ENCODE measurements at places on chromosomes 6 and 20.

GRCh38 chr6:43172104-43173007 lies 1.3 kb downstream of the SRF start:
- peak; percentile 42 for DNase-seq

DNA sequence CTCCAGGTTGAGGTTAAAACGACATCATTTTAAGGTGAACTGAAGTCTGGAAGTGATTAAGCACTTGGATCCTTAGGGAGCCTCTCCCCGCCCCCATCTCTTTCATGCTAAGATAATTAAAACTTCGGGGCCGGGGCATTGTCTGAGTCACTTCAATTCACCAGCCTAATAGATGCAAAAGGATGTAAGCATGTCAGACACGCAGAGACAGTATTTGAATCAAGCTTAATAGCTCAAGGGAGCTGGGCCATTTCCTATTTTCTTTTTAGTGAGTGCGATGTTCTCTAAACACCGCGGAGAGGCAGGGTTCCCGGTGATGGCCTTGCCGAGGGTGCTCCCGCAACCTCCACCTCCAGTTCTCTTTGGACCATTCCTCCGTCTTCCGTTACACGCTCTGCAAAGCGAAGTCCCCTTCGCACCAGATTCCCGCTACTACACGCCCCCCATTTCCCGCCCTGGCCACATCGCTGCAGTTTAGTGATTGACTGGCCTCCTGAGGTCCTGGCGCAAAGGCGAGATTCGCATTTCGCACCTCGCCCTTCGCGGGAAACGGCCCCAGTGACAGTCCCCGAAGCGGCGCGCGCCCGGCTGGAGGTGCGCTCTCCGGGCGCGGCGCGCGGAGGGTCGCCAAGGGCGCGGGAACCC lies 516 bp upstream of the IRF4 start:
- no peak for DNase-seq

- no peak for DNase-seq
Measured at GRCh38 chr6:54935739-54936138, 89.2 kb downstream of the FAM83B start.

GRCh38 chr6:110334423-110335180 lies 23.5 kb downstream of the METTL24 start:
- DNase-seq, result no peak

DNA sequence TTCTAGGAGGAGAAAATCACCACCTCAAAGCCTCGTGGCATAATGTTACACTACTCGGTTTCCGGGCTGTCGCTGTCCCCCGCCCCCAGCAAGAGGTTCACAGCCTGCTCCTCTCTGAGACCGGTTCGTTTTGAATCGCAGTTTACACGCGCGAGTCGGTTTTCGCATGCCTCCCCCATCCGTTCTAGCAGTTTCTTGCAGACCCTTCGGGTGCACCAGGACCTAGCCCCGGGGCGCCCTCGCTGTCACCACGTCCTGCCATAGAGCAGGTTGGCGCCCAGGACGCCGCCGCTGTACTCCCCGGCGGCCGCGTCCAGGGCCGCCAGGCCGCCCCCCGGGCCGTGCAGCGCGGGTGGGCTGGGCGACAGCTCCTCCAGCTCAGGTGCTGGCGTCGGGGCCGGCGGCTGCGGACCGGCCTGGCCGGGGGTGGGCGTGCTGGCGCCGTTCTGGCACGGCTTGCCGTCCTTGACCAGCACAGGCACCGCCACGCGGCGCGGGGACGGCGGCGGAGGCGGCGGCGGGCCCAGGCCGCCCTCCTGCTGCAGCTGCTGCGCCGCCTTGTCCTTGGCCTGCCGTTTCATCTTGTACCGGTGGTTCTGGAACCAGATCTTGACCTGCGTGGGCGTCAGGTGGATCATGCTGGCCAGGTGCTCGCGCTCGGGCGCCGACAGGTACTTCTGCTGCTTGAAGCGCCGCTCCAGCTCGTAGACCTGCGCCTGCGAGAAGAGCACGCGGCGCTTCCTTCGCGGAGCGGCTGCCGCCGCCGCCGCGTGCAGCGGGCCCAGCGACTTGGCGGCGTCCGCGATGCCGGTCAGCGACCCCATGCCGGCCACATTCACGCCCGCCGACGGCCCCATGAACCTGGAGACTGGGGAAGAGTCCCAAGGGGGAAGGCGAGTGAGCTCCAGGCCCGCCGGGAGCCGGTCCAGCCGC lies 1.4 kb downstream of the NKX2-4 start:
- DNase-seq, result no peak

- DNase-seq, result no peak
Measured at GRCh38 chr6:145818796-145819195, 4.2 kb upstream of the FBXO30 start.

GRCh38 chr20:45117581-45117980 lies 2.6 kb upstream of the WFDC5 start:
- DNase-seq, result no peak

- DNase-seq, result no peak
Measured at GRCh38 chr6:113508249-113508648, 348.9 kb upstream of the MARCKS start.

DNA sequence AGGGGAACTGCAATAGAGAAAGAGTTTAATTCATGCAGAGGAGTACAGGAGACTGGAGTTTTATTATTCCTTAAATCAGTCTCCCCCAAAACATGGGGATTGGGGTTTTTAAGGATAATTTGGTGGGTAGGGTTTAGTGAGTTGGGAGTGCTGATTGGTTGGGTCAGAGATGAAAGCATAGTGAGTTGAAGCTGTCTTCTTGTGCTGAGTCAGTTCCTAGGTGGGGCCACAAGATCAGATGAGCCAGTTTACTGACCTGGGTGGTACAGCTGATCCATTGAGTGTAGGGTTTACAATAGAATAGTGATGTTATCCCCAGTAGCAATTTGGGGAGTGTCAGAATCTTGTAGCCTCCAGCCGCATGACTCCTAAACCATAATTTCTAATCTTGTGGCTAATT lies 29.1 kb downstream of the GPX6 start:
- no peak for DNase-seq

DNA sequence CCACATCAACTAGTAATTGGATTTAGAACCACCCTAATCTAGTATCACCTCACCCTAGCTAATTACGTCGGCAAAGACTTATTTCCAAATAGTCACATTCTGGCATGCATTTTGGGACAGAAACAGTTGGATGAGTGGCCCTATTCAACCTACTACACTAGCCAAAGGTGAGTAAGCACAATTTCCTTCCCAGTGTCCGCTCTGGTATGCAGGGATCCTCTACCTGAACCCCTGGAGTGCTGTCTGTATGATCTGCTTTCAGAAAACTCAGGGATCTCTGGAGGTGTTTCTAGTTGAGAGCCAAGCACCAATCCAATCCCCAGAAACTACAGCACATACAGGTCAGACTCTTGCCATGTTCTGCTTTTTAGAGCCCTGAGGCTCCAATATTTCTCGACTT lies 717.4 kb upstream of the MANEA start:
- no peak for DNase-seq

DNA sequence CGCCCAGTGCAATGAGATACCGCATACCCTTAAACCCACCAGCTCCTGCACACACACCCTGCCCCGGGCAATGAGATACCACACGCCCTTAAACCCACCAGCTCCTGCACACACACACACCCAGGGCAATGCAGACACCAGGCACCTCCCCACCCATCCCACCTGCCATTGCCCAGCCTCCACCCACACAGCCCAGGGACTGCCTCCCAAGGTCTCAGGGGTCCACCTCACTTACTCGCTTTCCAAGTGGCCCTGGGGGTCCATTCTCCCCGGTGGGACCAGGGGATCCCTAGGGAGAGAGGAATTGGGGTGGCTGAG lies 24.0 kb downstream of the COL11A2 start:
- DNase-seq, result no peak

GRCh38 chr20:41300383-41300782 lies 17.1 kb downstream of the ZHX3 start:
- no peak for DNase-seq

GRCh38 chr6:113671421-113671820 lies 185.7 kb upstream of the MARCKS start:
- DNase-seq, result no peak

- DNase-seq, result no peak
Measured at GRCh38 chr20:59033616-59034165, 1.6 kb upstream of the ATP5F1E start.

GRCh38 chr6:46216879-46217278 lies 46.1 kb upstream of the ENPP5 start:
- no peak for DNase-seq

DNA sequence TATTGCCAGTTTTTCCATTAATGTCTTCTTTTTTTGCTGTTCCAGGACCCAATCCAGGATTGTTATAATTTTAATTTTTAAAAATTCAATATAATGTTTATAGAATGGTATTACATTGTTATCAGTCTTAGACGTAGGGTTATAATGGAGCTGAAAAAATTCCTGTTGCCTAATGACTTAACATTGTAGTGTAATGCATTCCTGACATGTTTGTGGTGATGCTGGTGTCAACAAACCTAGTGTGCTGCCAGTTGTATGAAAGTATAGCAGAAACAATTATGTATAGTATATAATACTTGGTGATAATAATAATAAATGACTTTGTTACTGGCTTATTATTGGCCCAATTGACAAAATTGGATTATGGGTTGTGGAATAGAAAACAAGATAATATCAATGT lies 30.4 kb downstream of the KIZ start:
- DNase-seq, result no peak

DNA sequence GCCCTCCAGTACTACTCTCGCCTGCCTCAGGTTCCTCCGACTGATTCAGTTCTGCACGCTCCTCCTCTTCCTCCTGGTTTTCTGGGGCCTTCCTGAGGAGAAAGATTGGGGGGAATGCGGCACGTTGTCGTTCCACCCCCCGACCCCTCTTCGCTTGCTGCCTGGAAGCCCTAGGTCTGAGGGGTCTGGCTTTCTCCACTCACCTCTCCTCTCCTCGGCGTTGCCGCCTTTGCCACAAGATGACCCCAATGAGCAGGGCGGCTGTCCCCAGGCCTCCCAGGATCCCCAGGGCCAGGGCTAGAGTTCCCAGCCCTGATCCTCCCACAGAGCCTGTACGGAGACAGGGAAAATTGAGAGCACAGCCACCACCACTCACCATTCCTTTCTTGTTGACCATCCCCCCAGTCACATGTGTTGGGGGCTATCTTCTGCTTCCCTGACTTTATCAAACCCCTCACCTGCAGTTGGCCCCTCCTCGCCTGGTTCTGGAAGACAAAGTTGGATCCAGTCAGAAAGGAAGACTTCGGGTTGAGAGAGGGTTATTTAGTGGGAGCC lies 2.8 kb downstream of the AGER start:
- DNase-seq, result no peak

DNA sequence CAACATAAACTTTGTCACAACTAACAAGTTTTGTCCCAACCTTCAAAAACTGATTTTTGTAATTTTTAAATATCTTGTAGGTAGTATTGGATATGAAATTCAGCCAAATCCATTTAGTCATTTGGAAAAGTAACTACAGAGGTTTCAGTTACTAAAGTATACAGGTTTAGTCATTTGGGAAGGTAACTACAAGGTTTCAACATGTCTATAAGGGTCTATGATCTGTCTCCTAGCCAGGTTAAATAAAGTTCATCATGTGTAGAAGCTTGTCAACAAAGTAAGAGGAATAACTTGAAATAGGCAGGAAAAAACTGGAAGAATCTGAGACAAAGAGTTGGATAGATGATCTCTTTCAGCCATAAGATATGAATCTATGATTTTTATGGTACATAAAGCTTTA lies 229.8 kb downstream of the COL12A1 start:
- DNase-seq, result no peak

- DNase-seq, result no peak
Measured at GRCh38 chr6:148440877-148441453, 98.3 kb downstream of the SASH1 start.

GRCh38 chr6:13615792-13616120 lies 621 bp downstream of the NOL7 start:
- no peak for DNase-seq

GRCh38 chr6:45736134-45736533 lies 279.5 kb downstream of the CLIC5 start:
- no peak for DNase-seq

- no peak for DNase-seq
Measured at GRCh38 chr20:49981218-49982071, 1.3 kb upstream of the SNAI1 start.

DNA sequence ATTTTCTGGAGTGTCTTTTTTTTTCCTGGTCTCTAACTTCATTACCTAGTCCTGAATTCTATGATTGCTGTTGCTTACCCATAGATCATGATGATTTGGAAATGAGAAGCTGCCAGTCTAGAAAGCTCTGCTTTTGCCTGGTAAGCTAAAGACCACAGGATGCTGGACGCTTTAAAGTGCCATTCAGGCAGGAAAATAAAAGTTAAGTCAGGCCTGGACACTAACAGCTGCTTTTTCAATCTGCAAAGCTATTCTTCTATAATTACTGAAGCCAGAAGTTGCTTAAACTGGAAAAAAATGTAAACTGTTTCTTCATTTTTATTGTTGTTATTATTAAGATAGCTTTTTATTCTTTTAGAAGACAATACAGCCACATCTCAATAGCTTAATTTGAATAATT lies 129.8 kb upstream of the SPACA1 start:
- no peak for DNase-seq

DNA sequence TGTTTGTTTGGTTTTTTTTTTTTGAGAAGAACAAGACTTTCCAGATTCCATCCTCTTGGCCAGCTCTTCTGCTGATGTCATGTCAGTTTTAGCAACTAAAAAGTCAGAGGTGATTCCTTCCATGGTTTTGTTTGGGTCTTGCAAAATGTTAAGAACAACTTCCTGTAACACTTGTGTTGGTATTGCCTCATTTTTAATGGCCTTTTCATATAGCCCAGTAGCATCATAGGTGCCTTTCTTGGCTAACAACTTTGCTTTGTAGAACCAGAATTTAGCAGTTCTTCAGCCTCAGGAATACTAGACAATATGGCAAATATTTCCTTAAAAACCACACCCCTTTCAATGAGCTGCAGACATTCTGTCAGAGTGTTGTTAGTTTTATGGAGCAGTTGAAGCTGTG lies 99.5 kb upstream of the SIRPG start:
- DNase-seq, result no peak

GRCh38 chr6:73901986-73902385 lies 206.0 kb downstream of the CD109 start:
- DNase-seq, result no peak

DNA sequence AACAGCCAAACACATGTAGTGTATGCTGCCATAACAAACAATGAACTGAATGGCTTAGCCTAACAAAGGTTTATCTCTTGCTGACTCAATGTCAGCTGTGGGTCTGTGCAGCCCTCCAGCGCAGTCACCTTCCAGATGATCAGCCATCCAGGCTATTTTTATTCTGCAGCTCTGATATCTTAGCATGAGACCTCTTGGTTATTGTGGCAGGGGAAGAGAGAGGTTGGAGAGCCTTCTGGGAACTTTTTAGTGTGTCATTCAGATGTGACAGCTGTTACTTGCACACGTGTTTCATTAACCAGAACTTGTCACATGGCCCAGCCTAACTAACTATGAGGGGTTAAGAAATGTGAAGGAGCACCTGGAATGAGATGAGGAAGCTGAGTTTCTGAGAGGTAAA lies 202.5 kb downstream of the DHX35 start:
- DNase-seq, result no peak

GRCh38 chr6:148423601-148424270 lies 81.1 kb downstream of the SASH1 start:
- DNase-seq, result no peak

DNA sequence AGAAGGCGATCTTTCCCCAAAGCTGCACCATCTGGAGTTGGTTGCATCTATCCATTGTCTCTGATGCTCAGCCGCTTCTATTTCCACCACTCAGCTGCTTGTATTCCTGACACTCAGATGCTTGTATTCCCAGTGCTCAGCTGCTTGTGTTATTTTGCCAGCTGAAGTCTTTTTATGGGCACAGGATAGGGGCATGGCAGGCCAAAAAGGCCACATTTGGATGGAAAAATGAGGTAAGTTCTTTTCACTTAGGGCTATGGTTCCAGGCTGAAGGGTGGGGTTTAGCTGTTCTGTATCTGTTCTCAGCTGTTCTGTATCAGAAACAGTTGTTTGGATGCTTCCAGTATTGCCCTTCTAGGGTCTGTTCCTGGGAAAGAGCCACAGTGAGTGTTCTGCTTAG lies 944.9 kb downstream of the QKI start:
- no peak for DNase-seq
